ENCODE measurements at places on chromosomes 13 and 19. TPM values are rescaled to one million over a fixed set of nuclear protein-coding genes. Genes with fewer than 3 reads are reported as not detected.

The CEACAM20 gene
- not detected for polyA plus RNA-seq

The SERP2 gene
- polyA plus RNA-seq: 6.0 TPM

The PSPN gene
- 1.1 TPM for polyA plus RNA-seq

The FAM216B gene
- polyA plus RNA-seq: not detected

The APOC1 gene
- 7.9 TPM for polyA plus RNA-seq

The FGF9 gene
- not detected for polyA plus RNA-seq

Data from muscle of arm (tissue), 14 donors.